Naive thymus-derived CD8-positive, alpha-beta T cell (primary cell): ENCODE measurements at places on chromosomes 5 and 9. TPM values are rescaled to one million over a fixed set of nuclear protein-coding genes. Genes with fewer than 3 reads are reported as not detected.

The GAPVD1 gene
- total RNA-seq, result 77.6 TPM

The CCL21 gene
- total RNA-seq, result not detected

The ZNF618 gene
- 0.69 TPM for total RNA-seq

The WNT8A gene
- not detected for total RNA-seq
